Endothelial cell (in vitro differentiated cells): ENCODE measurements at places on chromosomes 16 and 17. TPM values are rescaled to one million over a fixed set of nuclear protein-coding genes. Genes with fewer than 3 reads are reported as not detected.

The ZDHHC1 gene
- total RNA-seq, result 7.2 TPM

The C16orf46 gene
- 0.18 TPM for total RNA-seq

The ZNF668 gene
- total RNA-seq, result 13.6 TPM

The NOS2 gene
- total RNA-seq, result 1.3 TPM

The CDR2 gene
- total RNA-seq, result 26.3 TPM

The PROCA1 gene
- total RNA-seq, result 12.0 TPM

The SCIMP gene
- total RNA-seq, result not detected
